Panc1 (cell line): ENCODE measurements at places on chromosomes 4 and X. TPM values are rescaled to one million over a fixed set of nuclear protein-coding genes. Genes with fewer than 3 reads are reported as not detected.

GRCh38 chr4:184818216-184818564 is 7.6 kb downstream of the ACSL1 start:
- H3K36me3 ChIP-seq, result no peaks in the 10 kb centered on the region
- no peak overlapping the region for H3K4me3 ChIP-seq
- no peaks in the 10 kb centered on the region for H3K27me3 ChIP-seq
- no peak for DNase-seq
- H3K27ac ChIP-seq, result no peak overlapping the region
- peaks cover 12% of the 10 kb centered on the region for H3K4me1 ChIP-seq

- no peaks in the 10 kb centered on the region; the same call in 1 of the 2 replicates for H3K36me3 ChIP-seq
- DNase-seq, result no peak
- no peaks in the 10 kb centered on the region for H3K4me1 ChIP-seq
- no peaks in the 10 kb centered on the region for H3K27me3 ChIP-seq
- no peak overlapping the region for H3K4me3 ChIP-seq
Measured at GRCh38 chr4:106583567-106583966, 215.0 kb upstream of the GIMD1 start.

DNA sequence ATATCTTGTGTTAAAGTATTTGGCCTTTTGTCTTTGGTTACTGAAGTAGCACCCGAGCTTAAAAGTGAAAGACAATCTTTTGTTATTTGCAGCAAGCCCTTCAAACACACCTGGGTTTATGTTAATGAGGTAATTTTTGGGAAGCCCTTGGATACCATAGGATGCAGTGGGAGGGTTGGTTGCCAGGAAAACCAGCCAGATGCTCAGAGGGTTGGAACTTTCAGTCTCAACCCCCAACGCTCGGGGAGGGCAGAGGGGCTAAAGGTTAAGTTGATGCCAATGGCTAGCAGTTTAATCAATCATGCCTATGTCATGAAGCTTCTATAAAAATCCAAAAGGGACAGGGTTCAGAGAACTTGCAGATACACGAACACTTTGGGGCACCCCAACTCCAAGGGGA is 17.2 kb upstream of the GPR173 start:
- no peaks in the 10 kb centered on the region for H3K36me3 ChIP-seq
- H3K4me1 ChIP-seq, result no peaks in the 10 kb centered on the region
- no peak overlapping the region for H3K27ac ChIP-seq
- no peak for DNase-seq

The STOX2 gene
- total RNA-seq, result 10.6 TPM

- no peak overlapping the region for H3K4me3 ChIP-seq
- H3K36me3 ChIP-seq, result no peaks in the 10 kb centered on the region
- H3K27me3 ChIP-seq, result no peaks in the 10 kb centered on the region
- peaks cover 8% of the 10 kb centered on the region; the same call in 1 of the 2 replicates for H3K4me1 ChIP-seq
- DNase-seq, result no peak
Measured at GRCh38 chrX:150038986-150039599, 100.8 kb upstream of the EOLA2 start.

GRCh38 chr4:21921526-21922180 is 26.9 kb downstream of the KCNIP4 start:
- H3K27ac ChIP-seq, result no peak overlapping the region
- H3K27me3 ChIP-seq, result no peaks in the 10 kb centered on the region
- no peaks in the 10 kb centered on the region for H3K36me3 ChIP-seq
- no peak overlapping the region for H3K4me3 ChIP-seq
- no peak for DNase-seq

DNA sequence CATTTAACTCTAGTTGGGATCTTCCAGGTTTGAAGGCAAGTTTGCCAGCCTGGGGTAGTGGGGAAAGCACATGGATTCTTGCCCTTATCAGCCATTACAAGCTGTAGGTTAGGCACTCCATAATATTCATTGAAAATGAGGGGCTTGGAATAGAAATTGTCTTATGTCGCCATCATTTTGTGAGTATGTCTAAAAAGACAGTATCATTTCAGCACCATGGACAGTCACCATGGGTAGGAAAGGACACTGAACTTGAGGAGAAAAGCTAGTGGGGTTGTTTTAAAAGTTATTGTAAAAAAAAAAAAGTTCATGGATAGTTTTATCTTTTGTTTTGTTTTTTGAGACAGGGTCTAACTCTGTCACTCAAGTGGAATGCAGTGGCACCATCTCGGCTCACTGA is 356.1 kb downstream of the HNRNPD start:
- DNase-seq, result no peak
- no peaks in the 10 kb centered on the region for H3K36me3 ChIP-seq
- H3K4me1 ChIP-seq, result no peaks in the 10 kb centered on the region
- H3K27me3 ChIP-seq, result no peaks in the 10 kb centered on the region

DNA sequence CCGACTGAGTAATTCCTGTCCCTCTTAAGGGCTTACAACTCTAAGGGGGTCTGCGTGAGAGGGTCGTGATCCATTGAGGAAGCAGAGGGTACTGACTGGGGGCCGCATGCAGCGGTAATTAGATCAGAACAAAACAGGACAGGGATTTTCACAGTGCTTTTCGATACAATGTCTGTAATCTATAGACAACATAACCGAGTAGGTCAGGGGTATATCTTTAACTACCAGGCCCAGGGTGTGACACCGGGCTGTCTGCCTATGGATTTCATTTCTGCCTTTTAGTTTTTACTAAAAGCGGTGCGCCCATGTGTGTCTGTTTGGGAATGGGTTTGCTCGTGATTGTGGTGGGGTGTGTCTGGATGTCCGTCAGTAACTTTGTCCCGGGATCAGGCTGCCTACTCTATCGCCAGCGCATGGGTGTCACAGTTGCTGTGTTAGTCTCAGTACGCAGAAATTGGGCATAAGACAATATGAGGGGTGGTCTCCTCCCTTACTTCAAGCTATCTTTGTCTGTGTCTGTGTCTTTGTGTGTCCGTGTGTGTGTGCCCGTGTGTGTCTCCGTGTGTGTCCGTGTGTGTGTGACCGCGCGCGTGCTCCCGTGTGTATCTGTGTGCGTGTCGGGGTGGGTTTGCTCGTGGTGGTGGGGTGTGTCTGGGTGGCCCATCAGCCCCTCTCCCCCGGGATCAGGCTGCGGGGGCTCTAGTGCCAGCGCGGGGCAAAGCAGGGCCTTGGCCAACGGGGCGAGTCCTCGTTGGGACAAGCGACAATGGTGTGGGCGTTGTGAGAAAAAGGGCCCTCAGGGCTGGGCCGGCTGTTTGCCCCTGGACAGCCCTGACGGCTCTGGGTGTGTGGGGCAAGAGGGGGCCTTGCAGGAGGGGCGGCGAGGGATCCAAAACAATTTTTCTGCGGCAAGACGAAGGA is 10.4 kb downstream of the FRG2 start:
- H3K27ac ChIP-seq, result no peak overlapping the region
- no peaks in the 10 kb centered on the region for H3K4me1 ChIP-seq
- H3K27me3 ChIP-seq, result no peaks in the 10 kb centered on the region; the same call in 1 of the 2 replicates
- H3K36me3 ChIP-seq, result no peaks in the 10 kb centered on the region

- DNase-seq, result no peak
- no peak overlapping the region for H3K4me3 ChIP-seq
- no peaks in the 10 kb centered on the region for H3K36me3 ChIP-seq
- H3K27me3 ChIP-seq, result no peaks in the 10 kb centered on the region
Measured at GRCh38 chr4:74670583-74670982, 123.7 kb downstream of the BTC start.

- no peaks in the 10 kb centered on the region for H3K36me3 ChIP-seq
- peaks cover 6% of the 10 kb centered on the region; the same call in 1 of the 2 replicates for H3K4me1 ChIP-seq
- no peak for DNase-seq
- no peak overlapping the region for H3K4me3 ChIP-seq
Measured at GRCh38 chr4:123848606-123849005, 452.0 kb downstream of the SPRY1 start.
